Glutamatergic neuron (in vitro differentiated cells): ENCODE measurements at places on chromosomes 11 and 22. TPM values are rescaled to one million over a fixed set of nuclear protein-coding genes. Genes with fewer than 3 reads are reported as not detected.

OR2AG2 gene
- 0.78 TPM for total RNA-seq

DNA sequence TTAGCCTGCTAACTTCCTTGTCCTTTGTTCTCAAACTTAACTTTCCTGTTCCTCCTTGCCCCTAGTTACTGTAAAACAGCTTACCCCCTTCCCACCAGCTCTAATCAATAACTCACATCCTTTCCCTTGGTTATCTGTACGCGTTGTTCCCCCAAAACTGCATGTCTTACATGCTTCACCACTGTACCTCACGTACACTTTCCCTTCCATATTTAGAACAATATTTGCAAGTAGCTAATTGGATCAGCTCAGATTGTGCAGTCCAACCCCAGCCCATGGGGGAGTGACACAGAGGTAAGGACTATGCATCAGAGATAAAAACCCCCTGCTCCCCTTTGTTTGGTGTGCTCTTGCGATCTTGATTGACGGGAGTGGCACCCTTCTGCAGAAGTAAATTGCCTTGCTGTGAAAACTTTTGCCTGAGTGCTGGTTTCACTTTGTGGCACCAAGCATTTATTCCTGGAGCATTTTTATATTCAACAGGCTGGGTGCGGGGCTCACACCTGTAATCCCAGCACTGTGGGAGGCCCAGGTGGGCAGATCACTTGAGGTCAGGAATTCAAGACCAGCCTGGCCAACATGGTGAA lies 30.9 kb downstream of the MIF start:
- peaks cover 7% of the 10 kb centered on the region for H3K27me3 ChIP-seq
- H3K36me3 ChIP-seq, result peaks cover 9% of the 10 kb centered on the region
- H3K27ac ChIP-seq, result no peak overlapping the region
- no peak for DNase-seq
- H3K4me3 ChIP-seq, result no peak overlapping the region

DNA sequence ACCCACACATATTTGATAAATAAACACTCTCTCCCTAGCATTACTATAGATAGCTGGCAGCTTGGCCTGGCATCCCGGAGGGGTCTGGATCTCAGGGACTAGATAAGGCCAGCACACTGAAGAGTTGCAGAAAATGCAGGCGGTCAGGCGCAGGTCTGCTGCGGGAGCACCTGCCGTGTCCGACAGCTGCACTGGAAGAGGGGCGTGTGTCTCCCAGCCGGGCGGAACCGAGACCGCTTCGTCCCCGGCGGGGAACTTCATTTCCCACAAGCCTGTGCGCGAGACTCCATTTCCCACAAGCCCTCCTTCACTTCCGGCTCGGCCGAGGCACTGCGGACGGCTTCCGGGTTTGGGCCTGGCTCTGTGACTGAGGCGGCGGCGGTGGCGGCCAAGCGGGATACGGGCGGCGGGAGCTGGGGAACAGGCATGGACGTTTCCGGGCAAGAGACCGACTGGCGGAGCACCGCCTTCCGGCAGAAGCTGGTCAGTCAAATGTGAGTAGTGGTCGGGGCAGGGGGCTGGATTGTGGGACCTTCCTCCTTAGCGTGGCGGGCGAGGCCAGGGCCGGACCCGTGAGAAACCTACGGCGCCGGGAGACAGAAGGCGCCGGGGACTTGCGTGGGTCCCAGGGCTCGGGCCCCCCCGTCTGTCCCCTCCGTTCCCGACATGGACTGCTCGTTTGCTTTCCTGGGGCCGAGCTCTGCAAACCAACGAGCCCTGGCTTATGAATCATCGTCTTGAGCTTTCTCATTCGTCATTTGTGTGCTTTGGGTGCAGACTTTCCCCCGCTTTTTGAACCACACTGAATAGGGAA lies at the start of gene MED15:
Gene MED15, plus strand, starts transcription at position 358 of the 814 bp plus-strand sequence. Its CDS starts 69 bp downstream, at position 427.
- no peaks in the 10 kb centered on the region for H3K36me3 ChIP-seq
- peaks cover 19% of the 10 kb centered on the region for H3K4me1 ChIP-seq
- peak within 1 kb of the TSS; percentile 96 for H3K27ac ChIP-seq
- H3K4me3 ChIP-seq, result peak within 1 kb of the TSS; percentile 93
- DNase-seq, result peak; percentile 93
- peaks cover 4% of the 10 kb centered on the region for H3K27me3 ChIP-seq

- peaks cover 8% of the 10 kb centered on the region for H3K27me3 ChIP-seq
- H3K4me3 ChIP-seq, result no peak overlapping the region
- H3K36me3 ChIP-seq, result no peaks in the 10 kb centered on the region
- peaks cover 12% of the 10 kb centered on the region for H3K4me1 ChIP-seq
- peak; percentile 74 for DNase-seq
Measured at GRCh38 chr11:8219257-8220021, 44.2 kb downstream of the LMO1 start.

GRCh38 chr11:111697933-111698371 lies 68.2 kb downstream of the PPP2R1B start:
- peaks cover 6% of the 10 kb centered on the region for H3K4me1 ChIP-seq
- DNase-seq, result no peak
- no peaks in the 10 kb centered on the region for H3K27me3 ChIP-seq
- H3K27ac ChIP-seq, result no peak overlapping the region
- H3K4me3 ChIP-seq, result no peak overlapping the region

GRCh38 chr11:35146074-35146521 lies 7.1 kb downstream of the CD44 start:
- H3K4me3 ChIP-seq, result no peak overlapping the region
- H3K27ac ChIP-seq, result no peak overlapping the region
- peaks cover 6% of the 10 kb centered on the region for H3K27me3 ChIP-seq
- H3K36me3 ChIP-seq, result no peaks in the 10 kb centered on the region
- no peak for DNase-seq

TMPRSS4 gene
- total RNA-seq, result not detected

- peak; percentile 93 for DNase-seq
- H3K36me3 ChIP-seq, result no peaks in the 10 kb centered on the region
- peaks cover 5% of the 10 kb centered on the region for H3K27me3 ChIP-seq
- peak overlapping the region; percentile 43 for H3K27ac ChIP-seq
- H3K4me1 ChIP-seq, result peaks cover 9% of the 10 kb centered on the region
Measured at GRCh38 chr22:19959043-19959586, 17.5 kb upstream of the TXNRD2 start.

TTC12 gene
- total RNA-seq, result 9.2 TPM
